ENCODE measurements at places on chromosomes 11 and 22.

GRCh38 chr11:125072218-125072960 is 9.3 kb downstream of the SLC37A2 start:
- no peak for DNase-seq

GRCh38 chr11:35615921-35616900 is 2.0 kb upstream of the FJX1 start:
- DNase-seq: peak; percentile 53

DNA sequence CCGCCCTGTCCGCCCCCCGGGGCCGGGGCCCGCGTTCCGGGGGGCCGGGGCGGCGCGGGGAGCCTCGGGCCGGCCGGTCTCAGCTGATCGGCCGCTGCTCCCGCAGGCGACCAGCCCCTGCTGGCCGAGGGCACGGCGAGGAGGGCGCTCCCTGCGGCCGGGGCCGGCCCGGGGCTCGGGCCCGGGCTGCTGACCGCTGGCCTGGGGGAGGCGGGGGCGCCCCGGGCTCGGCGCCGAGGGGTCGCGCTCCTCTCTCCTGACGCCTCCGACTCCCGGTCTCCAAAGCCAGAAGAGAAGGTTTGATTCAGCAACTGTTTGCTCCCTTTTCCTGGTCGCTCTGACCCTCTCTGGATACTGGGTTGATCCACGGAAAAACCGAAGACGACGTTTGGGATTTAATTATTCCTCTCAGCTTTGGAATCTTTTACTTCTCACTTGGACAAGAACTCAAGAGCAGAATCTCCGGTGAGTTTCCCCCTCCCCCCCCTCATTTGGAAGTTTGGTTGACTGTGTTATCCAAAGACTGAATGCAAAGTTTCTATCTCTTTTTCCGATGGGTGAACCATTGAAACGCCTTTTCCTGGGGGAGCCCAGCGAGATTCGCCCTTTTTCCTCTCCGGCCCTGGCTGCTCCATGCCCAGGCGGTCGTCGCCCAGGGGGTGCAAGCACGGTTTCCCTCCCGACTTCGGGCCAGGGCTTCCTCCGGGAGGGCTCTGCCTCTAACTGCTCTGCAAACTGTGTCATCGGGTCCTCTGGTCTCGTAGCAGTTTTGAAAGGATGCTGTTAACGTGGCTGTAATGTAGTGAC is 725 bp downstream of the KDM2A start:
- peak; percentile 41 for DNase-seq

GRCh38 chr11:72598466-72598865 is 75.8 kb downstream of the PDE2A start:
- DNase-seq: no peak

GRCh38 chr22:50218153-50218995 is 17.6 kb downstream of the SELENOO start:
- no peak for DNase-seq

GRCh38 chr11:71192629-71193028 is 59.7 kb downstream of the SHANK2 start:
- no peak for DNase-seq

- no peak for DNase-seq
These were observed 17.4 kb downstream of the LRRC32 start for GRCh38 chr11:76653012-76653673.

DNA sequence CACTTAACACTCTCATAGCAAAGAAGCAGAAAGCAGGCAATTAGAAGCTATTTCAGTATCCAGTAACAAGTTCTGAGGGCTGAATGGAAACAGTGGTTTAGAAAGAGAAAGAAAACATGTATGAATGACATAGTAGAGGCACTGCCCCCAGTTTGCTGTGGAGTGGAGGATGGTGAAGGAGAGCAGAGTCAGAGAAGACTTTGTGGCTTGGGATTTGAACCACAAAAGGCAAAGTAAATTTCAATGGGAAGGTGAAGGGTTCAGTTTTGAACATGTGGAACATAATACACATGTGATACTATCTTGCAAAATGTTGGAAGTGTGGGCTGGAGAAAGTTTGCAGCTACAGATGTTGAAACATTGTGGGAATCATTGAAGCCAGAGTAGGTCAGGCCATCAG is 81.4 kb downstream of the SNX19 start:
- DNase-seq: no peak
